ENCODE measurements at places on chromosomes 4 and X.

GRCh38 chr4:147580396-147580795 is 36.8 kb upstream of the TMEM184C start:
- no peak for DNase-seq

DNA sequence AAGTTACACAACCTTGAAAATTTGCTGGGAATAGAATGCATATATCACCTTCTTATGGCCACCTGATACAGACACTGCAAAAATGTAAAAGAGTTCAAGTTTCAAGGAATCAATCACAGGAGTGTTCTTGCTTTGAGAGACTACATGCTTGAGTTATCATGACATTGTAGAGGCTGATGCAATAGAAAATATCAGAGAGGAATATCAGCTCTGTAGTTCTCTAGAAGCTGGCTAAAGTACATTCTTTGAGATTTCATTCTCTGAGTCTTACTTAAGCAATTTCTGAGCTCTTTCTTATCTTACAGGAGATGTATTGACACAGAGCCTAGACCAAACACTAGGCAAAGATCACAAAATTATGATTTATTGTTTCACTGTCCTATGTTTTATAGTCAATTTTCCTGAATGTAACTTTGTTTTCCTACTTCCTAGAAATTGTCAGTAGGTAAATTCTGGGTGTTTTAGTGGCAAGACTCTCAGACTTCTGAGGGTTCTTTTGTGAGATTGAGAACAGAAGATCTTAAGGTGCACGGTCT is 152.1 kb upstream of the HPGD start:
- peak; percentile 24 for DNase-seq

DNA sequence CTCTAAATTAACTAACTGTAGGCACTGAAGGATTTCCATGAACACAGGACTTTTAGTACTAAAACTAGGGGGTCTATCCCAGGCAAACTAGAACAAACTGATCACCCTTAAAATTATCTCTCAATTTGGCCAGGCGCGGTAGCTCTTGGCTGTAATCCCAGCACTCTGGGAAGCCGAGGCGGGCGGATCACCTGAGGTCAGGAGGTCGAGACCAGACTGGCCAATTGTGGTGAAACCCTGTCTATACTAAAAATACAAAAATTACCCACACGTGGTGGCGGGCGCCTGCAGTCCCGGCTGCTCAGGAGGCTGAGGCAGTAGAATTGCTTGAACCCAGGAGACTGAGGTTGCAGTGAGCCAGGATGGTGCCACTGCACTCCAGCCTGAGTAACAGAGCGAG is 436.6 kb downstream of the RPA4 start:
- no peak for DNase-seq

DNA sequence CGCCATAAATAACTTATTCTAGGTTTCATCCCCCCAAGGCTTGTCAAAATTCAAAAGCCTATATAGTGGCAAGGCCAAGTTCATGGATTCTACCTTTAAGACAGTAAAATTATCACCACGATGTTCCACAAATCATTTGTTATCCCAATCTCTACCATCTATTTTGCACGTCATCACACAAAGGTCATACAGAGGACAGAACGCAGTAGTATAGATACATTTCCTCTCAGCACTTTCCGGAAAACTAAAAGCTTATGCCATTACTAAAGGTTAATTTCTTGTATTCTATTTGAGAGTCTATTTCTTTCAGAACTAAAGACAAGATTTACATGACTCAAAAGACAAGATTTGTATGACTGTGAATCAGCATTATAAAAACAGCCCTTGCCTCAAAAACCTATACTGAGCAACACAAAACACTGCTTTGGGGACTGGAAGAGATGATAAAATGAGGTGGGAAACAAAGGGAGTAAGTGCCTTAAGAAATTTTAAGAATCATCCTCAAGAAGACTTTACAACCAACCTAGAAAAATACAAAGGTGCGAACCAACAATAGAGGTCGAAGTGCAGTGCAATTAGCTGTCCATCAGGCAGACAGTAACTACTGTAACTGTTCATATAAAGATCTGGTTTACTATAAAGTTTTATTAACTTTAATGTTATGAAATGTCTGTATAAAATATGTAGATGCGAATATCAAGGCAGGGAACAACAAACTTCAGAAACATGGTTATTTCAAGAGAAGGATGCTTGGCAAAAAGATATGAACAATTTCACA is 7.6 kb downstream of the UBE2D3 start:
- DNase-seq = no peak

DNA sequence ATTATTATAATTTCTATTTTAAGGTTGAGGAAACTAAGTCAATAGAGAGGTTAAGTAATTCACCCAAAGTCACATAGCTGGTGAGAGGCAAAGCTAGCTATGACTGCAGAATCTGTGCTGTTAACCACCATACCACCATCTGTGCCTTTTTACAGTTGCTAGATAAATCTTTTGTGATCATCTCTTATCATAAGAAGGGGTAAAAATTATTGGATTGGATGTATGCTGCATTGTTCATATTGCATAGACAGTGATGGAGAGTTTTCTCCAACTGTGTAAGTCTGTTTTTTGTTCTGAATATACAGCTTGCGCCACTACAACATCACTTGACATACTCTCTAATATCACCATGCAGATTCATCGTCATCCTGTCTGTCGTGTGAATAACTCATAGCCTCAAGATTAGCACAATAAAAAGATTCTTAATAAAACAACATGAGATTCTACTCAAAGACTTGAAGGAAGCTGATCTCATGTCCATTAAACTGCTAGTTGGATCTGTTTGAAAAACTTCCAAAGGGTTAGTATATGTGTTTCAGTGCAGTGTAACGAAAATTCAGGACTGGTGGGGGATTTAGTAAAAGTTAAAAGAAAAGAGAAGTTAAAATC is 495.9 kb downstream of the SPRY1 start:
- DNase-seq = no peak

DNA sequence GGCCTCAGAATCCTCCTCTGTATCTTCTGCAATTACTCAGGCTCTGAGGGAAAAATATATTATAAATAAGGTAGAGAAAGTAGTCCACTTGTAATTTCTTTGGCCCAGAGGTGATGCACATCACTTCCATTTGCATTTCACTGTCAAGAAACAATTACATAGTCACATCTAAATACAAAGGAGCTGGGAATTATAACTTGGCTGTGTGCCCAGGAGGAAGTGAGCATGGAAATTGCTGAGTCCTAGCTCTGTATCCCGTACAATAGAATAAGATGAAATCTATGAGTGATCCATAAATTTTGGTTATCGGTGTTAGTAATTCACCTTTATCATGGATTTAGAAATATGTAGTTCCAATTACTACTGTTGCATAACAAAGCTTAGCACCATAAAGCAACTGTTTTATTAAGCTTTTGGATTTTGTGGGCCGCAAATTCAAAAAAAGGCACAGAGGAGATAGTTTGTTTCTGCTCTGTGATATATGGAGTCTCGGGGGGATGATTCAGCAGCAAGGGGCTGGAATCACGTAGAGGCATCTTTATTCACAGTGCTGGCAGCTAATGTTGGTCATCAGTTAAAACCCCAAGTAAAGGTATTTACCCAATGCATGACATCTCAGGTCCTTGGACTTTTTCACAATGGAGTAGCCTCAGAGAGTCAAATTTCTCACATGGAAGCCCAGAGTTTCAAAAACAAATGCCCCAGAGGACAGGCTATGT is 241.4 kb upstream of the GALNT7 start:
- no peak for DNase-seq

DNA sequence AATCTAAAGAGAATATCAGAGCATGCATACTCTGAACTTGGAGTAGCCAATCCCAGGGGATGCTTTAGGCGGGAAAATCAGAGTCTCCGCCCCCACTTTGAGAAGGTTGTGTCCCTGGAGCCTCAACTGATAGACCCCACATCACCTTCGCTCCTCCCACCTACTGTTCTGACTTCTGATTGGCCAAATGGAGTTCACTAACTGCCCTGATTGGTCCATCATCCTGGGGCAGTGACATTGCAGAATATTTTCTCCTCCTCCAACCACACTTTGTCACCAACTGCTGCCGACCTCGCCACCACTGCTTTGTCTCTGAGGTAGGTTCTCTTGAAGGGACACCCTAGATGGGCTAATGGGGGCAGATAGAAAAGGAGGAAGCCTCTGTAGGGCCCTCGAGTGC is 22.7 kb upstream of the SPACA5B start:
- DNase-seq = no peak

GRCh38 chrX:7264399-7264798 is 116.4 kb upstream of the PUDP start:
- no peak for DNase-seq
